ENCODE measurements at places on chromosomes 11 and 22.

- peak; percentile 40 for DNase-seq
These were observed 32.4 kb upstream of the NAV2 start for GRCh38 chr11:19679952-19680828.

DNA sequence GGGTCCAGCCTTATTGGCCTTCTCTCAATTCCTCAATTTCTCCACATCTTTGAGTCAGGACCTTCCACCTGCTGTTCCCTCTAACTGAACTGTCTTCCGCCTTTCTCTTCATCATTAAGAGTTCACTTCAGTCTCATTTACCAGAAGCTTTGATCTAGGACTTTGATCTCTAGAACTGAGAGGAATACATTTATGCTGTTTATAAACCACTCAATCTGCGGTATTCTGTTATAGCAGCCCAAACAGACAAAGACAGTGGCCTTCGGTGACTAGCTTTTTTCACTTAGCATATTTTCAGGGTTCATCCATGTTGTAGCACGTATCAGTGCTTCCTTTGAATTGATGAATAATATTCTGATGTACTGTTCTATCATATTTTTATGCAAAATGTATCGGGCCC, 10.5 kb downstream of the CLPB start:
- no peak for DNase-seq

GRCh38 chr22:29606320-29606719, 2.9 kb downstream of the NF2 start:
- no peak for DNase-seq

DNA sequence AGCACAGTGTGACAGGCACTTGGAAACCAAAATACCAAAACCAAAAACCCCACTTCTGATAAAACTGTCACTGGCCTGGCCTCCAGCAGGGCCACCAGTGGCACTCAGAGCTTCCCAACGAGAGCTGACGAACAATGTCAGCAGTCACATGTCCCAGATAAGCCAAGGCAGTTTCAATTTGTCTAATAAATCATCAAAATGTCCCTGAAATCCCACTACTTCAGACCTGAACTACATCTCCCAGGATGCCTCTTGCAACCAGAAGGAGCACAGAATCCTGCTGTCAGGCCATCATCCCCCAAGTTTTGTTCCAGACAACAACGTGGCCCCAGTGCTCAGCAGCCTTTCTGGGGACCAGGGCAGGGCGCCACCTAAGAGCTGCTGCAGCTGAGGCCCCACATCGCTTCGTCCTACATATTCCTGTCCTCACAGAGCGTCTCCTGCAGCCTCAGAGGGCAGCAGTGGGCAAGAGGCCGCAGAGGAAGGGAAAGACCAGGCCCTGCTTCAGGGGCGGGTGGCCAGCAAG, 25.1 kb downstream of the LRFN4 start:
- DNase-seq = no peak
